Mesothelial cell of epicardium (in vitro differentiated cells): ENCODE measurements at places on chromosomes 2 and 18.

GRCh38 chr2:126696644-126697520, 40.9 kb downstream of the GYPC start:
- DNase-seq: no peak

DNA sequence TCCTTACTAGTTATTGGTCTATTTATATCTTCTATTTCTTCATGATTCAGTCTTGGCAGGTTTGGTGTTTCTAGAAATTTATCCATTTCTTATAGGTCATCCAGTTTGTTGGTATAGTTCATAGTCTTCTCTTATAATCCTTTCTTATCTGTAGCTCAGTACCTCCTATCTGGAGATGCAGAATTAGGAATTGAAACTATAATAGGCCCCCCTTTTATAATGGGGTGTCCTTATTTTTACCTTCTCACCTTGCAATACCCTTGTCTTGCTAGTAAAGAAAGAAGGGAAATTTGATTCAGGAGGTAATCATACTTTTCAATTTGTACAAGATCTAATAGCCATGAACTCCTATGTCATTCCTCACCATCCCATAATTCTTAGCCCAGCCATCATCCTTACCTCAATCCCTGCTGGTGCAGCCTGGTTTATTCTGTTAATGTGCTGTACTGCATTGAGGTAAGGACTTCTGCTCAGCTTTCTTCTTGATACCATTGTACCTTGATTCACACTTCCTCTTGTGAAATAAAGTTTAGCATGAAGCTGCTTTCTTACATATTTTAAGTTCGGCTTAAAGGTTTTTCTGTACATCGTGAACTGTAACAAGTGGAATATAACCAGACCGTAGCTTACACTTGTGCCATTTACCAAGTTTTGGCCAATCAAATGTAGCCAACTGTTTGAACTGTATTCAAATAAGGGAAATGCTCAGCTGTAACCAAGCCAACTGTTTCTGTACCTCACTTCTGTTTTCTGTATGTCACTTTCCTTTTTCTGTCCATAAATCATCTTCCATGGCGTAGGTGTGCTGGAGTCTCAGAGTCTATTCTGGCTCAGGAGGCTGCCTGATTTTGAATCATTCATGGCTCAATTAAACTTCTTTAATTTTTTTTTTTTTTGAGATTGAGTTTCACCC, 40.1 kb upstream of the PTH2R start:
- no peak for DNase-seq

DNA sequence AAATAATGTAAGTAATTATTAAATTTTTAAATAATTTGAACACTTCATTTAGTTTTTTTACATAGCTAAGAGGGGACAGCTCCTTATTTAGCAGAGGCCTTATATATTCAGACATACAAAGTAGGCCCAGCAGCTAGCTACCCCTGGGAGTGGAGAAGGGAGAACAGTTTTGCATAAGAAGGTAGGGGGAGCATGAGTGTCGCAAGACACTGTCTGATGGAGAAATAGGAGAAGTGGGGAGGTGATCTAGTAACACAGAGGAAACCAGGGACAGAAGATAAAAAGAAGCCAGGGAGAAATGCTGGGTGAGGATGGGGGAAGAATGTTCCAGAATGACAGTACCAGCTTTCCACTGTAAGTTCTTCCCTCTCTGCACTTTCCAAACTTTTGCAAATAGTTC, 16.0 kb upstream of the RGPD4 start:
- DNase-seq: no peak

GRCh38 chr2:101219246-101219645, 33.4 kb upstream of the CNOT11 start:
- no peak for DNase-seq

DNA sequence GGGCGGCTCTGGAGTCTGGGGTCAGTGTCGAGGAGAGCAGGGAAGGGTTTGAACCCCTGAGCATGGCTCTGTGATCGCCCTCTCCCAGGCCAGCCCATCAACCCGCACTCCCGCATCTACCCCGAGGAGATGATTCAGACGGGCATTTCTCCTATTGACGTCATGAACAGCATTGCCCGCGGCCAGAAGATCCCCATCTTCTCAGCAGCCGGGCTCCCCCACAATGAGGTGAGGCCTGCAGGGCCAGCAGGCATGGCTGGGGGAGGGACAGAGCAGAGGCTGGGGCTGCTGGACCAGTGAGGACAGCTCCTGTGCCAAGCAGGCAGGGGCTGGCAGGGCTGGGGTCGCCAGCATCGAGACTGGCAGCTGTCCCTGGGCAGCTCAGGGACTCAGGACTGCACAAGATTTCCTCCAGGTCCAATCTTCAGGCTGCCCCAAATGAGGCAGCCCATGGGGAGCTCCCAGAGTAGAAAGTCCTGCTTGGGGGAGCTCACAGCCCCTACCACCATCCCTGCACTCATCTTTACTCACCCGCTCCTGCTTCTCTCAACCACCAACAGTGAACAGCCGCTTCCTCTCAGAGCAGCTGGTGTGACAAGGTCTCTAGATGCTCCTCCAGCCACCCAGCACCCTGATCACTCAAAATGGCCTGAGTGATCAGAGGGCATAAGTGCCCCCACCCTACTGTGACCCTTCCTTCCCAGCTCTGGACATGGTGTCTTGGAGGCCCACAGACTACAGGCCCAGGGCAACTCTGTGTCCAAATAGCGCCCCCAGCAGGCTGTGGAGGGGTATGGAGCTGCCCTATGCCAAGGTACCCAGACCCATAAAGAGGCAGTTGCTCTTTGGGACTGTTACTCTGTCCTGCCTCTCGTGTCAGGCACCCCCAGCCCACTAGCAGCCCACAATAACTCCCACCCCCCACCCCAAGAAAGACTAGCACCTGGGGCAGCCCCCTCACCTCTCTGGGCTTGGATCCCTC, 18.3 kb upstream of the ANKRD53 start:
- peak; percentile 30 for DNase-seq

GRCh38 chr2:222561817-222562645, 93.9 kb downstream of the FARSB start:
- no peak for DNase-seq

- DNase-seq: no peak
These were observed 707.5 kb upstream of the FSHR start for GRCh38 chr2:49861821-49862220.

DNA sequence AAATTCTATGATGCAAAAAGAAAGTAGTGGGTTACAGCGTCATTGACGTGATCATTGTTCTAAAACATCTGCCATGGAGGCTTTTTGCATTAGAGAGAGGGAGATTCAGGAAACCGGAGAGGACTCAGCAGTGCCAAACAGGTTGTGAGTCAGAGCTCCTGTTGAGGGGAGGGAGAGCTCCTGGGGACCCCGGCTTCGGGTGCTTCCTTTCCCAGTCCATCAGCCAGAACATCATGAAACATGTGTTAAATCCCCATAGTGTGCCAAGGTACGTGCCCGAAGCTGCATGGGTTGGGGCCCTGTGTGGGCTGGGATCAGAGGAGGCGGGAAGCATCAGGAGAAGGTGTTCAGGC, 791 bp upstream of the CYRIA start:
- DNase-seq: no peak
